NCI-H226 (cell line): ENCODE measurements at places on chromosomes 2 and 18.

DNA sequence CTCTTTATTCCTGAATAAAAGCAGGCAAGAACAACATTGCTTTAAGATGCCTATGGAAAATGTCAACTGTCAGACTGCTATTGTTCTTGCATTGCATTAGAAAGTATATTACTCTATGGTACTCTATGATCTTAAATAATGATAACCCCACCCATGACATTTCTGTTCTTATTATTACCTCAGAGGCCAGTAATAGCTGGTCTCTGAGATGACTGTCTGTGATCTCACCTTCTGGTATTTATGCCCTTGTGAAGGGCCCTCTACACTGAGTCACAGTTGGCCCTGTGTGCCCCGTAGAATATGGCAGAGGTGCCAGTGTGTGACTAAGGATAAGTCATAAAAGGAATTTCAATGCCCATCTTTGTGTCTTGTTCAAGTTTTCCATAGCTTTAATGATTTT is 61.0 kb downstream of the SPP2 start:
- peak; percentile 52 for DNase-seq

- DNase-seq = no peak
Measured at GRCh38 chr2:218648787-218649100, 10.7 kb downstream of the ZNF142 start.

DNA sequence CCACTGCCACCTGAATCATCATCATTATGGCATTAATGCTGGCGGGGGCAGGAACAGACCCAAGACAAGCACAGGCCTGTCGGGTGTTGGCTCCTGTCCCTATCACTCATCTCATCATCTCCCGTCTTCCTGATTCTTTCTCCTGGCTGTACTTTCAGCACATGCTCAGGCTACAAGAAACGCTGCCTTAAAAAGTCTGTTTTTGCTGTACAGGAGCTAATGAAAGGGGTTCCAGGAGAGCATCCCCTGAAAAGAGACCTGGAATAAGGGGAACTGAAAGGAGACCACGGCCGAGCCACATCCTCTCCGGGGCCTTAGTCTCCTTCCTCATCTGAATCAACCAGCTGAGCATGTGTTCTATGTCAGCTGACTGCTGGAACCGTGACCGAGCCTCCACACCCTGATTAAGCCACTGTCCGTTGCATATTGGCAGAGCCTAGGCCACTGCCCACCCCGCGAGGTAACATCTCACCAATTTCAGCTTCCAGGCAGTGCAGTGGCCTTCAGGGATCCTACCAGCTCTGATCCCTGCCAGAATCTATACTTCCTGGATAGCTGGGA is 62.6 kb downstream of the DNMT3A start:
- DNase-seq = no peak

- DNase-seq = no peak
Measured at GRCh38 chr2:33005057-33005456, 58.3 kb downstream of the LTBP1 start.

- no peak for DNase-seq
Measured at GRCh38 chr18:79657342-79657996, 22.1 kb upstream of the CTDP1 start.

DNA sequence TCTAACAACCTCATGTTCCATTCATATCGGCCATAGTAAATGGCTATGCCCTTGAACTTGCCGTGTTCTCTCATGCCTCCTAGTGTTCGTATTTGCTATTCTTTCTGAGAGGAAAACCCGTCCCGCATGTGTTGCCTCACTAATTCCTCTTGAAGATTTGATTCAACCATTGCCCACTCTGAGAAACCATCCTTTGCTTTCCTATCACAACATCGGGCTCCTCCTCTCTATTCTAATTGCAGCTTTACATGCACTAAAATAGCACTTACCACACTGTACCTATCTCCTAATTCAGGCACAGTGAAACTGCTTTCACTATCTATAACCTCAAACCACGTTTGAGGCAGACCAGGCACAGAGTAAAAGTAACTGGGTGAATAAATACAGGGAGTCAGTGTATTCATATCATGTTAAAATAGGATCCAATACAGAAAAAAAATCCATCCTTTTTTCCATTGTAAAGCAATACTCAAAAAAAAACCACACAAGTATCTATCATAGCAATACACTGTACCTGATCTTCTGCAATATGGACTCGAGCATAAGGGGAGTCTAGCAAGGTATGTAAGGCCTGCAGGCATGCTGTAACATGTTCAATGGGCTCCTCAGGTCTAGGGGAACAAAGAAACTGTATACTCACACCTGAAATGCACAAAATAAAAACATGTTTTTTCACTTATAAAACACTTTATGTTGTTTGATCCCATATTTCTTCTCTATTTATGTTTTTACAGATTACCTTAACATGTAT is 39.0 kb upstream of the STRN start:
- no peak for DNase-seq

DNA sequence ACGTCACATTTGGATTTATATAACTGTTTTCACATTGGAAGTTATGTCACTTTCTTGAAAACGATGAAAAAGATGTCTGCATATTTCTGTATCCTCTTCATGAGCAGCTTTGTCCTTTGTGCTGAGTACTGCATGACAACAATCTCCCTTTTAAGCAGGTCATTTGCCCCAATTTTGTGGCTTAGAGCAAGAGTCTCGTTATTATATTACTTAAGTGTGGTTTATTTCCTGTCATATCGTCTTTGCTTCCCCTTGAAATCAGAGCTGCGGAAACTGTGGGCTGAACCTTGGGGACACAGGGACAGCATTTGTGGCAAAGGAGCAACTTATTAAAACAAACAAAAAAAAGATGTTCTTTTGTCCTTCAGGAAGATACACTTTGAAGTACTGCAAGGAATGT is 254.0 kb upstream of the DSEL start:
- DNase-seq = no peak

- DNase-seq = no peak
Measured at GRCh38 chr2:48753228-48753627, 2.3 kb downstream of the LHCGR start.

DNA sequence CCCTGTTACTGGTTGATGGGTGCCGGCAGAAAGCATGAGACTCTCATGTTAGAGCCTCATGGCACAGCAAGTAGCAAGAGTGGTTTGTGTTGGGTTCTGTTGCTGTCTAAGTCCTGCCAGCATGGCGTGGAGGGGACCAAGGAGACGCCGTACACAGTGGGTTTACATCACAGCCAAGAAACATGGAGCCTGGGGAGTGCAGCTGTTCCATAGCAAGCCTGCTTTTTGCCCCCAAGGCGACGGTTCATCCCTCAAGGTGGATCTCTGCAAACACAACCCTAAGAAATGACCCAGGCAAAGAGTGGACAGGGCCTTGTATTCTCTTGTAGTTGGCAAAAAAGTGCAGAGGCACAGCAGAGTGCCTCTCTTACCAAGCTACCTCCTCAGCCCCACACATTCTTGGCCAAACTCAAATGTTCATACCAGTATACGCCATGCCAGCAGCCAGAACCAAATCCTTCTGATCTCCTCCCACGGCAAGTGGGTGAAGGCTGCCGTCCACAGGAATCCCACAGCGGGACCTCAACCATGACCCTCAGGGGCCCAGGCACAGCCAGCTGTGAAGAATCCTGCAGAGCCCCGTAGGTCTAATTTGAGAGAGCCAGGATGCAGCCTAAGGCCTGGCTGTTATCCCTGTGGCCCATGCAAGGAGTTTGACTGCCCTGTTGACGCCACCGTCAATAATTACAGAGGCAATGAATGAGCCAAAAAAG is 19.0 kb downstream of the SNED1 start:
- DNase-seq = no peak

DNA sequence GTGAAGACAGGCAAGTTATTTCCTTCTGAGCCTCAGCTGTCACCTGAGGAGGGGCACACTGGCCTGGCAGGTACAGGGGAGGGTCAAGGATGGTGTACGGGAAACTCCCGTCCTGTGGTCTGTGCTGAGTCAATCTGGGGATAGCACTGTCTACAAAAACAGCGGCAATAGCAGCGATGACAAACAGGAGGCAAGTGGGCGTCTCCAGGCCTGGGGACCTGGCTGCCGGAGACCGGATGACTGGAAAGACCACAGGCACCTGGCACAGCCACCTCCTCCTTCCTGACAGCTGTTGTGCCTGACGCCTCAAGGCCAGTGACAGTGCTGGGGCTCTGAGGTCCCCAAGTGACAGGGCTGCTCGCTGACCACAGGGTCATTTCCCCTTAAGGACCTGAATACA is 202.1 kb upstream of the HS6ST1 start:
- no peak for DNase-seq

- no peak for DNase-seq
Measured at GRCh38 chr2:65199166-65199565, 28.5 kb upstream of the ACTR2 start.

- DNase-seq = no peak
Measured at GRCh38 chr2:222413295-222413911, 10.9 kb upstream of the SGPP2 start.

- DNase-seq = no peak
Measured at GRCh38 chr18:57466307-57466706, 31.1 kb downstream of the ONECUT2 start.

GRCh38 chr2:239121600-239122012 is 273.7 kb downstream of the TWIST2 start:
- DNase-seq = no peak

GRCh38 chr2:95761556-95761955 is 169.8 kb downstream of the TRIM43 start:
- DNase-seq = no peak

DNA sequence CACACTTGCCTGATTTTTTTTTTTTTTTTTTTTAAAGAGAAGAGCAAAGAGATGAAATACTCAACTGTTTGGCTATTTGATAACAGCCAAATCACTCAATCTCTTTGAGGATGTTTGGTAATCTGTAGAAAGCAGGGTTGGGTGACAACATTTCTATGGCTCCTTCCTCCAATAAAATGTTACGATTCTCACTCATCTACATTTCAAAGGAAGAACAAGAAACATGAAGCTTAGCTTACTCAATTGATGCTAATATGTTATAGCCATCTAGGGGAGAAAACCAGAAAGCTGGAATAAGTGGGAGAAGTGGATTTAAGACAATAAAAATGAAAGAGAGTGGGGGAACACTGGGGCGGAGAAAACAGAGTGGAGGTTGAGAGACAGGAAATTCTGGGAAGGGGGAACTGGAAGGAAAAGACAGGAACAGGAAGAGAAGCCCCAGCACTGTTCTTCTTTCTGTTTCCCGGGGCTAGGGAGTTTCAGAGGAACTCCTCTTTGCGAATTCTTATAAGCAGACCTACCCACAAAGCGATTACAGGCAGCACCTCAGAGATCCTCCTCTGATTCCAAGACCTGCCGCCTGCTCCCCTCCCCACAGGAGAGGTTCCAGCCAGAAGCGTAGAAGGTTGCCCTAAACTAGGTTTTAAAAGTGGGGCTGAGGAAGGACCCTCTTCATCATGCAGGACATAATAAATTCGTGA is 13.3 kb downstream of the ST3GAL5 start:
- no peak for DNase-seq

DNA sequence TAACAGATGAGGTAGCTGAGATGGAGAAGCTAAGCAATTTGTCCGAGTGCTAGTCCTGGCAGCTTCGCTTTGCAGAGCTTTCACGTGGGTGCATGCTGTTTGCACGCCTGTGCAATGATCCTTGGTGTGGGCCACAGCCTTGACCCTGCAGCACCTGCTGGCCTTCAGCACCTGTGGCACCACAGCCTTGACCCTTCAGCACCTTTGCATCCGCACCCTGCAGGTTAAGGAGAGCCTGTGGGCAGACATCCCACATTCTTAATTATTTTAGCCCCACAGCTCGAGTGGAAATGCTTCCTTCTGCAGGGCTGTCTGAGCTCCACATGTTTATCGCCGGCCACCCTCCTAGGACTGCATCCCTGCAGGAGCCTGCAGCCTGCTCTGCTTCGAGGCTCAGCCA is 19.3 kb downstream of the NCK2 start:
- DNase-seq = no peak

DNA sequence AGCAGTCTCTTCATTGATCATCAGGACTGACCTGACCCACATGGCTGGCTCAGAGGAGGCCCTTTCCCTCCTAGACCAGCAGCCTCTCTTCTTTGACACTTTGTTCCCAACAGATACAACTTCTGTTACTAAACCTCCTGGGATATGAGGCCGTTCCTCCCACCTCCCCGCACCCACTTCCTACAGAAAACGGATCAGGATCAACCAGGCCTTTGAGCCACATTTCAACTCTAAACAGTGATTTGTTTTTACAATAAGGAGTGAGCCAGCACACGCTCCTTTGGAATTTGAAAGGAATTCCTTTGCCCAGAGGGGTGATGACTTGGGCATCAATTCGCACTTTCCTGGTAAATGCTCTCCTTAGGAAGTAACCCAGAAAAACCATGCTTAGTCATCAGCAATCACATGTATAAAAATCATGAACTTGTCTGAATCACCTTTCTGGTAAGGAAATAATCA is 180.4 kb downstream of the FAM124B start:
- peak; percentile 98 for DNase-seq

DNA sequence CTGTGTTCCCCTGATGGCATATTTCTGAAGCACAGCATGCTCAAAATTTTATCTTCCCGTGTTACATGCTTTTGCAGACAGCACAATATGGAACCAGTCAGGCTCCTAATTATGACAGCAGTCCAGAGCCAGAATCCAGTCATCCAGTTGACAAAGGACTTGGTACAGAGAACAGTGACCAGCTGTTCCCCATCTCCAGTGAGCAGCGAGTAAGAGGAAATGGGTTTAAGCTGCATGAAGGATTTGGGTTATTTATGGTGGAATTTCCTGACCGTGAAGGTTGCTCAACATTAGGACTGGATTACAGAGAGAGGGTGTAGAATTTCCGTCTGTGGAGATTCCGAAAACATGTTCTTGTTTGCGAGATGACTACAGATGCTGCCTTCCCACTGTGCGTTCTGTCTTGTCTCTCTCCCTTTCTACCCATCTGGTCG is 24.4 kb downstream of the SGPP2 start:
- DNase-seq = no peak

GRCh38 chr2:187362151-187362550 is 85.9 kb downstream of the CALCRL start:
- DNase-seq = no peak

GRCh38 chr2:33126552-33126951 is 179.8 kb downstream of the LTBP1 start:
- no peak for DNase-seq
